ENCODE measurements at places on chromosomes 3 and 15.

- DNase-seq = no peak
- H3K4me1 ChIP-seq = no peaks in the 10 kb centered on the region
These were observed 637.1 kb upstream of the CCDC54 start for GRCh38 chr3:106740116-106740515.

DNA sequence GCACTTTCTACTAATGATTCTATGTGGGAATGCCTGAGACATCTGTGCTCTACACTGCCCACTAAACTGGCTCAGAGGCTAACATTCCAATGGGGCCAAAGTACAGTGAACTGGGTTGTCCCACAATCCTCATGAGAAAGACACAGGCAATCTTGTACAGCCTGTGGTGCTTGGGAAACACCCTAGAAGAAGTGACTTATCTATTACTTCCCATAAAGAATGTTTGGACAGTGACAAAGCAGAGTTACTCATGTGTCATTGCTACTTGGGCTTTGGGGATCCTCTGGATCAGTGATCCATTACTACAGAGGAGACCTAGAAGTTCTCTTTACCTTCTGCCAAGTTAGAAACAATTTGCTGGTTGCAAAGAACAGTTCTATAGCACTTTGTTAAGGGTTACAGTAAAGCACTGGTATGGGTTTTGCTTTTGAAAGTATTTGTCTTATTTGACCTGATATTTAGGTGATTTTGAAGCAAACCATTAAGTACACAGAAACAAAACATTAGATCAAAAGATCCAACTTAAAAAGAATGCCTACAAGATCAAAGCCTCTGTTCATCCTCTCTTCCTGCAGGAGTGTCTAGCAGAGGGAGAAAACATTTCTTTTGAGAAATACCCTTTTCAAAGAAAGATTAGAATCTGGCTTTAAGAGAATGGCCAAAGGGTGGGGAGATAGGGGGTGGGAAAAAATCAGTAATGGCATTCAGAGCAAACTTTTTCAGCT, 75.8 kb downstream of the CTNNB1 start:
- no peaks in the 10 kb centered on the region for H3K27me3 ChIP-seq
- no peak for DNase-seq
- H3K4me1 ChIP-seq = no peaks in the 10 kb centered on the region
- H3K4me3 ChIP-seq = no peak overlapping the region
- H3K27ac ChIP-seq = no peak overlapping the region

- no peaks in the 10 kb centered on the region for H3K36me3 ChIP-seq
- H3K27me3 ChIP-seq = peaks cover 13% of the 10 kb centered on the region
- H3K4me1 ChIP-seq = no peaks in the 10 kb centered on the region
- no peak overlapping the region for H3K4me3 ChIP-seq
These were observed 20.5 kb downstream of the SLC9C1 start for GRCh38 chr3:112273536-112273935.

DNA sequence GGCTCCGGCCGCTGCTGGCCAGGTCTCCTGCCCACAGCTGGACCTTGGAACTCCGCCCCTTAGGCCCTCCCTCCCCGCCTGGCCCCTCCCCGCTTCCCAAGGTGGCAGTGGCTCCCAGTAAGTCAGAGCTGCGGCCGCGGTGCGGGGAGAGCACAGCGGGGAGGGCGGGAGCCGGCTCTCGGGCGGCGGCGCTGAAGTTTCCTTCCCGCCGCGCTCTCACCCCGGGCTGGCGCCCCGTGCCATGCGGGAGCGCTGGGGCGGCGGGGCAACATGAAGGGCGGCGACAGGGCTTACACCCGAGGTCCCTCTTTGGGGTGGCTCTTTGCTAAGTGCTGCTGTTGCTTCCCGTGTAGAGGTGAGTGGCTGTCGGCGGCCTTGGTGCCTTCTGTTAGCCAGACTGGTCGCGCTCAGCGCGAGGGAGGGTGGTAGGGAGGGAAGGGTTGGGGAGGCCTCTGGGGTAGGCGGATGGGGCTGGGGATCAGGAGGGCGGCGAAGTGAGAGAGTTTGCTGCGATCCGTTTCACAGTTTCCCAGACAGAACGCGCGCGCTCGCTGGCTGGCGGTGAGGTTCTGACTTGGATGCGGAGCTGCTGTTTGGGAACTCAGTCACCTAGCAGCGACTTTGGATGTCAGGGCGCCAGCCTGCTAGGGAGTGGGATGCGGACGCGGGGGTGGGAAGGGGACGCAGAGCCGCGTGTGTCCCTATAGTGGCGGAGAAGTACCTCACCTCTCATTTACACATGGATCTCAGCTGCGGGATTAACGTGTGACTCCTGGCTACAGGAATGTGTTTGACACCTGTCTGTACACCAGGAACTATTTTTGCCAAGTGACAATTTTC, 145.5 kb upstream of the UMPS start:
- H3K4me3 ChIP-seq = peak overlapping the region; percentile 77
- H3K4me1 ChIP-seq = peaks cover 21% of the 10 kb centered on the region
- peak; percentile 27 for DNase-seq
- no peak overlapping the region for H3K27ac ChIP-seq
- H3K27me3 ChIP-seq = peaks cover 6% of the 10 kb centered on the region

- no peaks in the 10 kb centered on the region for H3K36me3 ChIP-seq
- H3K27me3 ChIP-seq = no peaks in the 10 kb centered on the region
- no peak for DNase-seq
- H3K4me1 ChIP-seq = no peaks in the 10 kb centered on the region
- H3K4me3 ChIP-seq = no peak overlapping the region
- no peak overlapping the region for H3K27ac ChIP-seq
These were observed 78.3 kb upstream of the MLF1 start for GRCh38 chr3:158492685-158493084.

- peaks cover 11% of the 10 kb centered on the region for H3K36me3 ChIP-seq
- no peaks in the 10 kb centered on the region for H3K27me3 ChIP-seq
- peak overlapping the region; percentile 39 for H3K27ac ChIP-seq
- DNase-seq = no peak
These were observed 1.7 kb downstream of the ANXA2 start for GRCh38 chr15:60396100-60396499.

DNA sequence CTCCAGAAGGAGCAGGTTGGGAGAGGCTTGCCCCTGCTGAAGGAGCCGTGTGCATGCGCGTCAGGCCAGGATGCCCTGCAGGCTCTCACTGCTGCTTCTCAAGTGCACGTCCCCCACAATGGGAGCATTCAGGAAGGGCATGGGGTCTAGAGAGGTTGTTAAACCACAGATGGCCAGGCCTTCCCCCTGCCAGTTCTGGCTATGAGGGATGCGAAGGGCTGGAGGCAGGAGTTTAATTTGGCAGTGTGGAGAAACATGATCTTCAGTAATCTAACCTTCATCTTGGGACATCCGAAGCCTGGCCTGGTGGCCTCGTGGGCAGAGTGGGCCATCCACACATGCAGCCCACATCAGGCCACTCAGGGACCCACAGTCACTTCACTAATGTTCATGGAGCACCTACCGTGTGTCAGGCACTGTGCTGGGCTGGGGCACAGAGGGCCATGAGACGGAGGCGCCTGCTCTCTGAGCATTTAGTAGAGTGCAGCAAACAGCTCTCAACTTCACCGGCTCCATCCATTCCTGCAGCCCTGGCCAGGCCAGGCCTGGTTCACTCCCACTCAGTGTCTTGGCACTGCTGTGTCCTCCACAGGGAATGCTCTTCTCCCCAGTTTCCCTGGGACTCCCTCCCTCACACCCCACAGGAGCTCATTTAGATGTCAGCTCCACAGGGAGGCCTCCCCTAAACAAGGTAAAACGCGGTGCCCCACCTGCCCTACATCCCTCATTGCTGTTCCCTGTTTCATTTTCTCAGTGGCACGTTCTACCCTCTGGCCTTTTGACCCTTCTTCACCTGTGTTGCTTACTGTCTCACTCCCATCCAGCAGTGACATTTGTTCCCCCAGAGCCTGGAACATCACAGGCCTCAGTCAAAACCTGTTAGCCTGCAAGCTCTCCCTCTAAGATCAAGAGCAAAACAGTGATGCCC, 4.0 kb downstream of the CFAP100 start:
- H3K4me1 ChIP-seq = no peaks in the 10 kb centered on the region
- no peaks in the 10 kb centered on the region for H3K36me3 ChIP-seq
- H3K27ac ChIP-seq = no peak overlapping the region

- peaks cover 26% of the 10 kb centered on the region for H3K4me1 ChIP-seq
- peak overlapping the region; percentile 90 for H3K4me3 ChIP-seq
- H3K27ac ChIP-seq = peak overlapping the region; percentile 81
- H3K27me3 ChIP-seq = no peaks in the 10 kb centered on the region
- DNase-seq = no peak
These were observed 756 bp upstream of the RMDN3 start for GRCh38 chr15:40755812-40756208.

DNA sequence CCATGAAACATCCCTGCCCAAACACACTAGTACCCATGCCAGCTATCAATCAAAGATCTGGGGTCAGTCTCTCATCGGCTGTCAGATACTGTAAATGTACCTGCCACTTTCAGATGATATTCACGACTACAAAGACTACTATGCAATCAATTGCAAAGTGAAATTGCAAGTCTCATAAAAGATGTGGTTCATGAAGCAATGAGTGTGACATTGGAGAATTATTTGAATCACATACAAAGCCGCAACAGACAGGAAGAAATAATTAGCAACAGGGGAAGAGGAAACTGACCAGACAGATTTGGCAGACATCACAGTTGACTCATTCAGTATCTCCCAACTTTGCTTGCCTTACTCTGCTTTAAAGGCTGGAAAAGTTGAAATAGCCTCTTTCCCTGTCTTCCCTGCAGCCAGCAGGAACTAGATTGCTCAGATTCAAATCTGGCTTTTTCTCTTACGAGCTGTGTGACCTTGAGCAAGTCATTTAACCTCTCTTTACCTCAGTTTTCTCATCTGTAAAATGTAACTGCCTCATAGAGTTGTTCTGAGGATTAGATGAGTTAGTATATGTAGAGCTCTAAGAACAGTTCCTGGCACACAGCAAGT, 95.7 kb upstream of the C3orf80 start:
- no peaks in the 10 kb centered on the region for H3K27me3 ChIP-seq
- no peak overlapping the region for H3K27ac ChIP-seq
- no peak overlapping the region for H3K4me3 ChIP-seq
- no peaks in the 10 kb centered on the region for H3K4me1 ChIP-seq
- no peaks in the 10 kb centered on the region for H3K36me3 ChIP-seq
- DNase-seq = peak; percentile 3
